ENCODE measurements at places on chromosomes 2 and 18.

- no peaks in the 10 kb centered on the region for H3K27me3 ChIP-seq
- no peak overlapping the region for H3K4me3 ChIP-seq
- no peaks in the 10 kb centered on the region for H3K36me3 ChIP-seq
- H3K27ac ChIP-seq: no peak overlapping the region
- H3K4me1 ChIP-seq: no peaks in the 10 kb centered on the region
Measured at GRCh38 chr2:70328921-70329561, 27.2 kb upstream of the FAM136A start.

GRCh38 chr2:57450170-57450569 lies 596.4 kb upstream of the VRK2 start:
- no peak overlapping the region for H3K4me3 ChIP-seq
- peaks cover 1% of the 10 kb centered on the region for H3K4me1 ChIP-seq
- no peak for DNase-seq
- H3K27me3 ChIP-seq: no peaks in the 10 kb centered on the region
- no peak overlapping the region for H3K27ac ChIP-seq

- no peaks in the 10 kb centered on the region for H3K36me3 ChIP-seq
- no peak overlapping the region for H3K27ac ChIP-seq
- DNase-seq: no peak
- H3K4me1 ChIP-seq: no peaks in the 10 kb centered on the region
- H3K4me3 ChIP-seq: no peak overlapping the region
- no peaks in the 10 kb centered on the region for H3K27me3 ChIP-seq
Measured at GRCh38 chr2:48734576-48735303, 20.8 kb downstream of the LHCGR start.

DNA sequence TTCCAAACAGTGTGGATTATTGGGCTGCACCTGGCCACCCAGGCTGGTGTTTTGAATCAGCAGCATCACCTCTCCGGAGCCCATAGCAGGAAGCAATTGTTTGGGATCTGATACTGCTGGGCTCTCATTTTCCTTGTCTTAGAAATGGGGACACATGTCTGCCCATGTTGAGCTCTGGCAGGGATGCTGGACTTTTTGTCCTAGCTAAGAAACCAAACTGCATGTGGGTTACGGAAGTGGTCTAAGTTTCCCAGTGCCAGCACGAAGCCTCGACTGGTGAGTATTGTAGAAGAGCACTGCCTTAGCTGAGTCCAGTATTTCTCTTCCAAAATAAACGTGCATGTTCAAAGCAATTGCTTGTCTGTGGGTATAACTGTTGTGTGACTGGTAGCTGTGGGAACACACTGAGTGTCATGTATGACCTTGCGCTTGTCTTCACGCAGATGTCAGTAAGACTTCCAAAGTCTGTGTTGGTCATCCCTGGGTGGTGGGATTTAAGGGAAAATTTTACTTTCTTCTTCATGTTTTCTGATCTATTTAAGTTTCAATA lies 43.6 kb downstream of the SH3RF3 start:
- H3K27ac ChIP-seq: peak overlapping the region; percentile 92
- no peaks in the 10 kb centered on the region for H3K36me3 ChIP-seq
- no peak overlapping the region for H3K4me3 ChIP-seq
- no peak for DNase-seq
- no peaks in the 10 kb centered on the region for H3K27me3 ChIP-seq

DNA sequence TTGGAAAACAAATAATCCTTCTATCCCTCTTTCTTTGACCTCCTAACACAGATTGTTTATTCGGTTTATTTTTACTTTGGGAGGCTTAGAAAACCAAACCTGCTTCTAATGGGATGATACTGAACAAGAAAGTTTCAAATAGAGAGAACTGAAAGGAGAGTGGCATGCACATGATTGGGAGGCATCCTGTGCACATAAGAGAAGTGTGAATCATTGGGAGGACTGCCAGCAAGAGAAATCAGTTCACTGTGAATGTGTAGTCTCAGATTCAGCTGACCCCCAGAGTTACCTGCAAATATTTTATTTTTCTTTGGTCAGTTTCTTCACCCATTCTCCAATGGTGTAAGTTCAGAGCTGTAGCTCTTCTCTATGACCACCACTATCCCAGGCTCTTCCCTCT lies 1363.2 kb upstream of the ACVR2A start:
- no peaks in the 10 kb centered on the region for H3K36me3 ChIP-seq
- no peak overlapping the region for H3K27ac ChIP-seq
- no peaks in the 10 kb centered on the region for H3K4me1 ChIP-seq
- DNase-seq: no peak

DNA sequence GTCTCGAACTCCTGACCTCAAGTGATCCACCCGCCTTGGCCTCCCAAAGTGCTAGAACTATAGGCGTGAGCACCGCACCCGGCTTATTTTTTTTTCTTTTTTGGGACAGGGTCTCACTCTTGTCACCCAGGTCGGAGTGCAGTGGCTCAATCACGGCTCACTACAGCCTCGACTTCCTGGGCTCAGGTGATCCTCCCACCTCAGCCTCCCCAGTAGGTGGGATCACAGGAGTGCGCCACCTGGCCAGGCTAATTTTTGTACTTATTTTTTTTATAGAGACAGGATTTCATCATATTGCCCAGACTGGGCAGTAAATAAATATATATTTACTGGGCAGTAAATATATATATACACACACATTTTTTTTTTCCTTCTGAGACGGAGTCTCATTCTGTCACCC lies 2.6 kb downstream of the ATP5F1A start:
- DNase-seq: no peak
- H3K4me1 ChIP-seq: peaks cover 5% of the 10 kb centered on the region
- H3K27ac ChIP-seq: no peak overlapping the region
- no peak overlapping the region for H3K4me3 ChIP-seq
- H3K36me3 ChIP-seq: peaks cover 58% of the 10 kb centered on the region

DNA sequence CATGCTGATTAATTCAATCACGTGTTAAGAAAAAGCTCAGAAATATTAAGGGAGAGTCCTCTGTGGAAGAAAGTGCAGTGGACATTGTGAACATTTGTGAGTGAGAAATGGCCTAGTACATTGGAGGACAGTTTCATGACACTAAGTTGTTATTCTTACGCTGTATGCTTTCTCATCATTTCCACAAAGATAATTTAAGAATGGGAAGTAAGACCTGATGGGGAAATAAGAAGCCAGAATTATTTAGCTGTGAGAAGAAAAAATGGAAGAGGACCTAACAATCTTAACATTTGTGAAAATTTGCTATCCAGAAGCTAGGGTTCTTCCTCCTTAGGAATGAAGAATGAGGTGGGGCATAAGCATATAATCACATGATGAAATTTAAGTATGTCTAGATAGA lies 15.2 kb upstream of the RAPH1 start:
- H3K4me3 ChIP-seq: no peak overlapping the region
- H3K36me3 ChIP-seq: no peaks in the 10 kb centered on the region
- no peak overlapping the region for H3K27ac ChIP-seq
- no peaks in the 10 kb centered on the region for H3K27me3 ChIP-seq
- H3K4me1 ChIP-seq: no peaks in the 10 kb centered on the region

Data from SK-N-SH (cell line).